ENCODE measurements at places on chromosomes 3 and 15.

GRCh38 chr15:67190326-67190725 is 64.1 kb downstream of the AAGAB start:
- DNase-seq, result no peak

DNA sequence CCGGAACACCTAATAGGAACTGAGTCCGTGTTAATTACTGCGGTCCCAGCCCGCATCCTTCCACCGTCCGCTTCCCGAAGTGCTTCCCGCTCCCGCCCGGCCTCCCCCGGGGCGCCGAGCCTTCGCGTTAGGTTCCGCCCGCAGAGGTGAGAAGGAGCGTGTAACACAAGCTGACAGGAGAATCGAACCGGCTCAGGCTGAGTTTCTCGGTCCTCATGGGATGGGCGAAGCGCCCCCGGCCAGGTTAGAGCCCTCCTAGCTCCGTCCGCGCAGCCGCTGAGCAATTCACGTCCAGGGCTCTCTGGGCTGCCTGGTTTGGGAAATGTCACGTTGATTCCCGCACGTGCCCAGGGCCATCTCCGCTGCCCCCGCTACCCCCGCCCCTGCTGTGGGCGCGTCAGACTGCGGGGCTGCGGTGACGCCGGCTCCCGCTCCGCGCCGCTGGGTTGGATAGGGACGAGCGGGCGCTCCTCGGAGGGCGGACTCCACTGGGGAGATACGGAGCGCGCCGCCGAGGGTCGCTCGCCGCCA is 954 bp downstream of the CLDN11 start:
- DNase-seq, result no peak

DNA sequence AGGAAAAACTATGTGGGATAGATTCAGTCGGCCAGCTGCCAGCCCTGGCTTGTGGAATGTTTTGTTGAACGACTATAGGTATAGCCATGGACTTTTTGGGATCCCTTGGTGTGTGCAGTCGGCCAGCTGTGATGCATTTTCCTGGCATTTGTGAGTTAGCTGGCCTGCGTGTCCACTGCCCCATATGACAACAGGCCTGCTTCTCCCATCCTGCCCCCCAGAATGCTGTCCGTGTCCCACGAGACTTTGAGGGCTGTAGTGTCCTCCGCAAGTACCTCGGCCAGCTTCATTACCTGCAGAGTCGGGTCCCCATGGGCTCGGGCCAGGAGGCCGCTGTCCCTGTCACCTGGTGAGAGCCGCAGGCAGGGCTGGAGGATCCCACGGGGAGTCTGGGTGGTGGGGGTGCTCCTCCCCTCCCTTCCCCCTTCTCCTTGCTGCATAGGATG is 23.6 kb downstream of the PTPN23 start:
- DNase-seq, result no peak

DNA sequence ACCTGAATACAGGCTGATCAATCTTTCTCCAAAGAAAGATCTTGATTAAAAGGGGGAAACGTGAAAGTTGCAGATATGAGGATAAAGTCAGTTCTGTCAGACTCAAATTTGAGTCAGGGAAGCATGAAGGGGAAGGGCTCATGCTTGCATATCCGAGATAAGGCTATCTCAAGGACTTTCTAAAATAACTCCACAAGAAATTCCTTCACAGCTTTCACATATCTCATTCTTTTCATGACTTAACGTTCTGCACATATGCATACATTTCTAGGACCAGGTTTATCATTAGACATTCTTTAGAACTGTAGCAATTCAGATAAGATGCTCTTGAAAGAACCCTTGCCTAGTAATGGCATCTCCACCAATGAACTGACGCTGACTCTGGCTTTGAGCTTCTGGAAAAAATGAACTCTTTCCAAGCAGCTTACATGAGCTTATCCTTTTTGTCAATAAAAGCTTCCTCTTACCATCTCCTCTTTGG is 15.9 kb downstream of the SH3GL3 start:
- no peak for DNase-seq

DNA sequence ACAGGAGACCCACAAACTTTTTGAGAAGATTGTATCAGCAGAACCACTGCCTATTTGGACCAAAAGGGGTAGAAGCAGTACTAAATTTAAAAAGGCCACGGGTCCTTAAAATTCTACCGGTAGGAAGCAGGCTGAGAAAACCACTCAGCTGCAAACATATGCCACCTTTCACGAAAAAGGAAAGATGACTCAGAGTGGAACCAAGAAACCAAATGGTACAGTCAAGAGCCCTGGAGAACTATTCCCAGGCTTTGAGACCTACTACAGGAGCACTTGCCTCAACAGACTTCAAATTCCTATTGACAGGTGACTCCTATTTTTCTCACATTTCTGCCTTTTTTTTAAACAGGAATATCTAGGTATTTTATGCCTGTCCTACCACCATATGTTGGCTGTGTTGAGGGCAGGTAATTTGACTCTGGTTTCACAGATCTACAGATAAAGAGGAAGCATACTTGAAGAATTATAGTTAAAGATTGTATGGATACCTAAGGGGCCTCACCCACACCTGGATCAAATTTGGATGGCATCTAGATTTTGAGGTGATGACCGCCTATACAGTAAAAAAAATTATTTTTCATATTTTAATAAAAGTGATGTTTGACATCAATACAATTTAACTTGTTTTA is 10.1 kb downstream of the GOLIM4 start:
- DNase-seq, result no peak

GRCh38 chr15:101296418-101297405 is 1.7 kb upstream of the SNRPA1 start:
- peak; percentile 70 for DNase-seq

DNA sequence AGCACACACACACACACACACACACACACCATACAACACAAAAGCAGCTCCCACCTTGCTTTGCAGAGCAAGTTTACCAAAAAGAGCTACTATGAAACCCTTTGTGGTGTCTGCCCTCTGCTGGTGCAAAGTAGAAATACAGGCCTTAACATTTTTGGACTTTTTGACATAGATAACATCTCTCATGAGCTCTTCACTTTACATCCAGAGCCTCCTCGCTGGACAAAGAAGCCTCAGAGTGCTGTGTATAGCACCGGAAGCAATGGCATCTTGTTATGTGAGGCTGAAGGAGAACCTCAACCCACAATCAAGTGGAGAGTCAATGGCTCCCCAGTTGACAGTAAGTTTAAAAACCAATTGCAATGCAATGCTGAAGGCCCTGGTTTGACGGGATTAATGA is 157.9 kb downstream of the CHL1 start:
- DNase-seq, result peak; percentile 85

DNA sequence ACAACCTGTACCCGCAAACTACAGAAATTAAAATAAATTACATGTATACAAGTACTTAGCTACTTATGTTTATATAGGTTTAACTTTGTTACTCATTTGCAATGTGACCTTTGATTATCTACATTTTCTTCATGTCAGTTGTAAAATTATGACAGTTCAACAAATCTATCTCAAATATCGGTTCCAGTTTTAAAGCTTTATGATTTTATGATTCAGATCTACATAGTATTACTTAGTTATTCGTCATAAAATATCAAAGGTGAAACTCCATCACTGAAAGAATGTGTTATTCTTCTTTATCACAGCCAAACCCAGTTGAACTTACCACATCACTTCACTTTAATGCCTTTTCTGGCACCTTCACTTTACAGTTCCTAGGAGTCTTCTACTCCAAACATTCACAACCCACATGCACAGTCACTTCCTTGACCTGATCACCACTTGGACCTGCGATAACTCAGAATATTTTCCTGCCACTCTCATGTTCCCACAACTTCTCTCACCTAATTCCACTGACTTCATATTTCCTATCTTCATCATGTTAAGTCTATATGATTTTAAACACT is 47.2 kb downstream of the SLITRK3 start:
- DNase-seq, result no peak

DNA sequence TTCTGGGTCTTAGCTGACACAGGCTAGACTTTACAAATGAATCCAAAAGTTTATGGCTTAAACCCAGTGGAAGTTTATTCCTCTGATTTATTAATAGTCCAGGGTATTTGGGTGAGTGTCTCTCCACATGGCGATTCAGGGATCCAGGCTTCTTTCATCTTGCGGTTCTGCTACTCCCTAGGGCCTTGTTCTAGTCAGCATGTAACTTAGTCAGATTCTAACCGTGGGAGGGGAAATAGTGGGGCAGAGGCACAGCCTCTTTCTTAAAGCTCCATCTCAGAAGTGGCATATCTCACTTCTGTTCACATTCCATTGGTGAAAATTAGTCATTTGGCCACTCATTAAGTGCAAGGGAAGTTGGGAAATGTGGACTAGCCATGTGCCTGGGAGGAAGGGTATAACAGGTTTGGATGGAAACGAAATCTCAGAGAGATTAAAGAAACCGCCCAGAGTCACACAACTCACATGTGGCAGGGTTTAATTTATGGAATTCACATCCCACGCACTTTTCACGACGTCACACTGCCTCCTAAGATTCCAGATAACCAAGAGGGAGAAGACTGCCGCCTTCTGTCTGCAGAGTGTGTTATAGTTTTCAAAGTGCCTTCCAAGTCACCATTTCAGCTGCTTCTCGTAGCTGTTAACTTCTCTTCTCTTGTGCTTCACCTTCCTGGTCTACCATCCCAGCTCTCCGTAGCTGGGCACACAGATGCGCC is 11.4 kb upstream of the RASGRF1 start:
- DNase-seq, result no peak

DNA sequence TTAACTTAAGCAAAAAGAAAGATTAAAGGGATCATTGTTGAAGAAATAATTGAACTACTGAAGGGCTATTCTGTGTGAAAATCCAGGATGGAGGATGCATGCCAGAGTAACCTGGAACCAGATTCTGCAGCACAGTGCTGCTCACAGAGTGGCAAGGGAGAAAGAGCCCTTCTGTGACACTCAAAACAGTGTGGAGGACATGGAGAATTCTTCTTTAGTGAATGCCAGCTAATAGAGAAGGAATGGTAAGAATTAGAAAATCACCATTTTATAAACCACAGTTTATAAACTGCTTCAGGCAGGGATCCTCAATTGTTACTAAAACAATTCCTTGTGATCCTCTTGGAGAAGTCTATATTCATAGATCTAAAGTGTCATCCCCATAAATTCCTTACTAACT is 70.4 kb upstream of the ARHGEF26 start:
- DNase-seq, result no peak

GRCh38 chr15:88061452-88061851 is 195.1 kb downstream of the NTRK3 start:
- DNase-seq, result no peak

GRCh38 chr3:179174898-179175297 is 26.7 kb downstream of the PIK3CA start:
- DNase-seq, result no peak

- DNase-seq, result no peak
These were observed 605.2 kb downstream of the NAALADL2 start for GRCh38 chr3:175464362-175464761.

DNA sequence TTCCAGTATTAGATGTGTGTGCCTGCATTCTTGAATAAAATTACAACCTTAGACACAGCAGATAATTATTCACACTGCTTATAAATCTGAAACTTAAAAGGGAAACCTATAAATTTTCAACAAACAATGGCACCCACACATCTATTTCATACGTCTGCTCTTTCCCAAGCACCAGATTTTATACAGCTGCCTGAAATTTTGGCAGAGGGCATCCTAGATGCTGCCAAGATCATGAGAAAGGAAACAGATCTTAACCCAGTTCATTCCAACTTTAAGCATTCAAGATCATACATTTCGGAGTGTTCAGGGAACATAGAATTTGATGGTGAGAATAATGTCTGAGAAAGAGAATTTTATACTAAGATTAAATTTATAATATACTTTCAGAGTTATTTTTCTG is 53.1 kb downstream of the CLDN1 start:
- DNase-seq, result no peak

DNA sequence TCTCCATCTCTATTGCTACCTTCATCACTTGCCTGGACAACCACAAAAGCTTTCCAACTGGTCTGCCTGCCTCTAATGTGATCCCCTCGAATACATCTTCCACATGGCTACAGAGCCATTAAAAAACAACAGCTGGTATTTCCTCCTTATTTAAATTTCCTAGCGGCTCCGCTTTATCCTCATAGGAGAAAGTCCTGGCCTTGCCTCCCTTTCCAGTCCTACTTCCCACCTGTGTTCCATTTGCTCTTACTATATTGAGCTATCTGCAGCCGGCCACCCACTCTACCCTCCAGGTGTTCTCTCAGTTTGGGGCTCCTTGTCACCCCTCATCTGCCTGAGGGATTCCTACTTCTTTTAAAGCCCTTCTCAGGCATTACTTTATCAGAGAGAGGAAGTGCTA is 49.7 kb upstream of the TSPAN3 start:
- no peak for DNase-seq

DNA sequence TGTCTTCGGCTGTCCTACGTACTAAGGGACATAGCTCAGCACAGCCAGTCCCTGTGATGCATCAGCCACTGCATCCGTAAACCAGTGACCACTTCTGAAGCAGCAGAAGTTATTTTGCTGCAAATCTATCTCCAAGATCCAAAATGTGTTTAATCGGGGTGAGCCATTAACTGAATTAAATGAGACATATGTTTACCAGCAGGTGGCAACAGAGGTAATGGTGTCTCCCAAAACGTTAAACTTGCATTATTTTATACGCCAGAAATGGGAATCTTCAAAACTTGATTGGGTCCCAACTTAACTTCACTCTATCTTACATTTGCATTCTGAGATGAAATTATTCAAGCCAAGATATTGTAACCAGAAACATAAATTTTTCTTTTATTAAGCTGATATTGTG is 75.3 kb upstream of the BOC start:
- DNase-seq, result peak; percentile 60

GRCh38 chr15:75217012-75217411 is 15.3 kb downstream of the C15orf39 start:
- no peak for DNase-seq

DNA sequence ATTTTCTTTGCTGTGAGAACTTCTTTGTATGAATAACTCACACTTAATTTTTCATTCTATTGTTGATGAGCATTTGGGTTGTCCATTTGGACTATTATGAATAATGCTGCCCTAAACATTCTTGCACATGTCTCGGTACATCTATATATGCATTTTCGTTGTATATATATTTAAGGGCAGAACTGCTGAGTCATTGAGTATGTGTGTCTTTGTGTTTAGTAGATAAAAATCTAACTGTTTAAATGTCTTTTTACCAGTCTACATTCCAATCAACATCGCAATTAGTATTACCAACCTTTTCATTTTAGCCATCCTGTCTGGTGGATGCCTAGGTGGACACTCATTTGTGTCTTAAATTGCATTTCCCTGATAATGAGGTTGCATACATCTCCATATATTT is 144.4 kb downstream of the UACA start:
- peak; percentile 16 for DNase-seq

DNA sequence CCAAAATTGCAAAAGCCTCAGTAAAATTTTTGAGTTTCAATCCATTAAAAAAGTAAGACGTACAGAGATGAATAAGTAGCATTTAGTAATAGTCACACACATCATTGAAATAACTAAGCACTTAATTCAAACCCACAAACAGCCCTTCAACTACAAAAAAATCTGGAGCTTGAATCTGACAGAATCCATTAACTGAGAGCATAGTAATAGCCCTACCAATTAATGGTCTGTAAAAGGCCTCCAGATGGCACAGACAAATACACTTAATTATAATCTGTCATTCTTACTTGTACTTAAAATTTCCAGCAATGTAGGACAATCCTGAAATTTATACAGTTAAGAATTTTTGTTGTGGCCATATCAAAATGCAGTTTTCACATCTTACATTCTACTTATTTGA is 246.9 kb downstream of the VGLL3 start:
- DNase-seq, result no peak

GRCh38 chr15:25847051-25847450 is 16.1 kb downstream of the ATP10A start:
- DNase-seq, result no peak
